ENCODE measurements at places on chromosomes 7 and 10.

GRCh38 chr7:125256446-125256845, 326.8 kb upstream of the POT1 start:
- no peak for DNase-seq

DNA sequence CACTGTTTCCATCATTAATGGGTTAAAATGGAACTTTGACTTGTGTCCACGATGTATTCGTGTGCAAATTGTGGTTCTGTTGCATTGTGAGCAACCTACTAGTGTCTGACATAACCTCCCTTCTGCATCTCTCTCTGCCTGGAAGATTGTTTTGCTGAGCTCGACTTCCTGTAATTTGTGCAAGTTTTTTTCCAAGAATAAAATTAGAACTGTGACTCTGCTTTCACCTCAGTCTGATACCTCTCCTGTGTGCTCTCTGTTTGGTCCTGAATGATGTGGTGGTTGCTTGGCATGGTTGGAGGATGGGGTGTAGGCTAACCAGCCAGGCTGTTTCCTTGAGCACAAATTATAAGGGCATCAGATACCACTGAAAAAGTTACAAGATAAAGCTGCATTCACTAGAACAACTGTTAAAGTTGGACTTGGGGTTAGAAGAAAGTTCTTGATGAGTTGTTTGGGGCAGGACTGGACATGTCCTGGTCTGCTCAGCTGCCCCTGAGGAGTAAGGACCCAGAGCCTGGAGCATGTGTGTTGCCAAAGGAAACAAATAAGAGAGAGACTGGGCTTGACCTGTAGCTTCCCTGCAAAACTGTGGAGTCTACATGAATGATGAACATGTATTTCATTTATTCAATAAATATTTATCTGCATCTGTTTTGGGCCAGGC, 1.9 kb upstream of the VOPP1 start:
- DNase-seq, result no peak

DNA sequence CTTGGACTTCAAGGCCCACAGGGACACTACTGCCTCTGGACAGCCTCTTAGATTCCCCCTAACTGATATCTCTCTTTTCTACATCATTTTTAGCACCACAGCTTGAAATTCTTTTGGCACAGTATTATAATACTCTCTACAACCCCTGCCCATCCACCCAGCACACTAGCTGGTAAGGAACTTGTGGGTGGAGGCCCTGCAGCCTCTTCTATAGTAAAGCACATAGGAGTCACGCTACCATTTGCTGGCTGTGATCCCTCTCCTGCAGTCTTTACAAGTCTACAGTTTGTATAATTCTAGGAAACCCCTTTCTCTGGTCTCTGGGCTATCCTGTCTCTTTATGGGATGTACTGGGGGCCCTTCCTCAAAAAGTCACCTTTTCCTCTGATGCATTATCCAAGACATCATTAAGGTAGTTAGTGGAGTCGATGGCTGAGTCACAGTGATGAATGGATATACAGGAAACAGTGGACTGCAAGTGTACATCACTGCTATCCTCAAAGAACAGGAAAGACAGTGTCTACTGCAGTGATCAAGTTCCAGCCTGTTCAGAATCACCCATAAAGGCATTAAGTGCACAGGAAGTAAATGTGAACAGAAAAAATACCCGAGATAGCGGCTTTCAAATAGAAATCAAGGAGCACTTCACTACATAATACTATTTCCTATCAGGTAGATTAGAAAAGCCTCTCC, 54.4 kb downstream of the STK17A start:
- no peak for DNase-seq

DNA sequence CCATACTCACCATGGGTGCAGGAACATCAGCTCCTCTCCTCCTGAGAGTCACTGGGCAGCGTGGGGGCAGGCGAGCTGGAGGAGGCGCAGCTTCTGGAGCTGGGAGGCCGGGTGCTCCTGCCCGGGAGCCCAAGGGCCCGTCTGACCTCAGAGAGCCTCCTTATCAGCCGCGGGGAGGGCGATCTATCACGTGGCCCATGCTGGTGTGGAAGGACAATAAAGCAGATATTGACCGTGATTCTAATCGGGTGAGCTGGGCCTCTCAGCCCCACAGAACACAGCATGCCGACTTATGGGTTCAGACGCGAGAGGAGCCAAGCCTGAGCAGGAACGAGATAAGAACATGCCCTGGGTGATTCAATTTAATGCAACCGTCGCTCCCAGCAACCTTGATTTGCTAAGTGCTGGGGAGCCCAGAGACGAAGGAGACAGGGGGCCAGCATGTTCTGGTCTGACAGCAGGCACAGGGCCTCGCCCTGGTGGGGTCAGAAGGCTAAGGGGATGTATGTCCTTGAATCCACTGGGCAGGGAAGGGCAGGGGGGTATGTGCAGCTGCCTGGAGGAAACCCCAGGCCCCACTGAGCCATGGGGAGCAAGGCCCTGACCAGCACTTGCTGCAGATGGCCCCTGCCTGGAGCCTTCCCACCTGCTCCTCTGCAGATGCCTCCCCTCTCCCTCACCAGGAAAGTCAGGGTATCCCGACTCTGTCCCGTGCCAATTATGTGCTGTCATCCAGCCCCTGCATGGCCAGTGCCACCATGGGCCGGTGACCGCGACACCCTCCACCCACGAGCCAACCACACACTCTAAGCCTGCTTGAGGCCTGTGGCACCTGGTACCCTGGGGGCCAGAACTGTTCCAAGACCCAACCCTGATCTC, 95.3 kb upstream of the RET start:
- DNase-seq, result no peak

GRCh38 chr7:158054611-158055010, 533.0 kb downstream of the PTPRN2 start:
- no peak for DNase-seq

GRCh38 chr10:128466831-128467371, 340.7 kb upstream of the MKI67 start:
- DNase-seq, result no peak

GRCh38 chr7:104156842-104157277, 51.0 kb downstream of the ORC5 start:
- no peak for DNase-seq

- no peak for DNase-seq
Observed at GRCh38 chr10:131726076-131726880, 174.5 kb upstream of the PPP2R2D start.

DNA sequence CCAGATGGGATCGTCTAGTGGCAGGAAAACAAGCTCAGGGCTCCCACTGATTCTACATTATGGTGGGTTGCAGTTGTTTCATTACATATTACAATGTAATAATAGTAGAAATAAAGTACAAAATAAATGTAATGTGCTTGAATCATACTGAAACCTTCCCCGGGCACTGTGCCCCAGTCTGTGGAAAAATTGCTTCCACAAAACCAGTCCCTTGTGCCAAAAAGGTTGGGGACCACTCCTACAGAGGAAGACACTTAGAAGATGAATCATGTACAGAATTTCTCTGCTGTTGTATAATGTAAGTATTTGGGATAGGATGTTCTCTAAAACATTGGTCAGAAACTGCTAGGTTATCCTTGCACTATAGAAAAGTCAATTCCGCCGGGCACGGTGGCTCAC, 11.3 kb upstream of the PHYH start:
- DNase-seq, result no peak

DNA sequence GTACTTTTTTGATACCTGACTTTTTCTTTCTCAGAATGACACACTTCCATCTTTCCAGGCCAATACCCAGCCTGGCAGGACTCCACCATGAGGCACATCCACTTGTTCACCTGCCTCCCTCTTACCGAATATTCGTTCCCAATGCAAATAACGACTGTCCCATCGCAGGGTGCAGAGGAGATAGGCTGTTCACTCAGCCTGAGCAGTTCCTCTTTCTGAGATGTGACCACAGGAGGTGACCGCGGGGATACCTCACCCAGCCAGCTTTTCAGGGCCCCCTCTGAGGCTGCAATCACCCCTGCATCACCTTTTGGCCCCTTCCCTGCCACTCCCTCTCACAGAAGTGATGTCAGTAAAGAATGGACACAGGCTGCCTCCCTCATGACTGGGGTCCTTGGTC, 28.3 kb downstream of the PTPRN2 start:
- DNase-seq, result no peak

- no peak for DNase-seq
Observed at GRCh38 chr7:83872501-83872900, 223.6 kb upstream of the SEMA3E start.

DNA sequence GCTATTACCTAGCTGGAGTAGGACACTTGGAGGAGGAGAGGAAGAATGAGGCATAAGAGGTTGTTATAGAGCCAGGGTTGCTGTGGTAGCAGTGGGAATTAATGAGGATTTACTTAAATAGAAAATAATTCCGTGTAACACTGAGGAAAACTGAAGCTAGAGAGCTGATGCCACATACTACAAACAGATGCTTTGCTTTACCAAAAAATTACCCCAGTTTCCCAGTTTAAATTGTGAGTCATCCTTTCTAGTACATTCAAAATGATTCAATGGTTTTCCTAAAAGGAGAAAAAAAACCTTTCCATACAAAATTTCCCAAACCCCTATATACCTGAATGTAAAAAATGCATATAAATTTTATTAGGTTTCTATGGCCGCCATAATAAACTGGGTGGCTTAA, 58.3 kb downstream of the ZNF518A start:
- no peak for DNase-seq

- no peak for DNase-seq
Observed at GRCh38 chr7:150323682-150324372, 482 bp upstream of the ACTR3C start.

DNA sequence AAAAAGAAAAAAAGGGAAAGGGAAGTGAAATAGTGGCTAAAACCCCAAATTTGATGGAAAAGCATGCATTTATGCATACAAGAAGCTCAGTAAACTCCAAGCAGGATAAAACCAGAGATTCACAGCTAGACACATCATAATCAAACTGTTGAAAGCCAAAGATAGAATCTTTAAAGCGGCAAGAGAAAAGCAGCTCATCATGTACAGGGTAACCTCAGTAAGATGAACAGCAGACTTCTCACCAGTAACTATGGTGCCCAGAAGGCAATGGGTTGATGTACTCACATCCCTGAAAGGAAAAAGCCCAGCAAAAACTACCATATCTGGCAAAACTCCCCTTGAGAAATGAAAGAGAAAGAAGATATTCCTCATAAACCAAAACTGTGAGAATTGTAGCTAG, 60.4 kb downstream of the TPST1 start:
- no peak for DNase-seq

DNA sequence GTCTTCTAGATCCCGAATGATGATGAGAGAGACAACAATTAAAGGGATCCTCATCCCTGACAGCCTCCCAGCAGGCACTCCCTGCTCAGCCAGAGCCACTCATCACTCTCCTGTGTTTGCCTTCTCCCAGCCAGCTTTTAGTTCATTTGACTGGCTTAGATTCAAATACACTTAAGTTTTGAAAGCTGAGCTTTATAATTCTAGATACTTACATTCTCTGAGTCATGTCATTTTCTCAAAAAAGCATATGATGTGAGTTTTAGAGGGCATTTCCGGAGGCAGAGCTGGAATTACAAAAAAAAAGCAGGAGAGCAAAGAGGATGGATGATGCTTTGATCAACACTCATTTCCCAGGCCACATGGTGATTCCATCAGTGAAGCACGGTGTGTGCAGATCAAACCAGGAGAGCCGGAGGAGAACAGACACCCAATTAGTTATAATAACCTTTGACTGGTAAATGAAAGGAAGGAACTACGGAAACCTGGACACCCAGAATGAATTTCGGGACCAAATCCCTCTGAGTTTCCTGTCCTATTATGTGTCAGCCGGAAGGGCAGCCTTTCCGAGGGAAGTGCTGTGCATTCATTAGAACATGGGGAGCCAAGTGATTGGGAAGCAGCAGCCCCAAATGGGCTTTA, 81.5 kb upstream of the HPS1 start:
- no peak for DNase-seq

GRCh38 chr7:23545493-23545892, 13.7 kb upstream of the TRA2A start:
- DNase-seq, result no peak

GRCh38 chr7:46292741-46293140, 371.7 kb upstream of the IGFBP3 start:
- DNase-seq, result no peak

DNA sequence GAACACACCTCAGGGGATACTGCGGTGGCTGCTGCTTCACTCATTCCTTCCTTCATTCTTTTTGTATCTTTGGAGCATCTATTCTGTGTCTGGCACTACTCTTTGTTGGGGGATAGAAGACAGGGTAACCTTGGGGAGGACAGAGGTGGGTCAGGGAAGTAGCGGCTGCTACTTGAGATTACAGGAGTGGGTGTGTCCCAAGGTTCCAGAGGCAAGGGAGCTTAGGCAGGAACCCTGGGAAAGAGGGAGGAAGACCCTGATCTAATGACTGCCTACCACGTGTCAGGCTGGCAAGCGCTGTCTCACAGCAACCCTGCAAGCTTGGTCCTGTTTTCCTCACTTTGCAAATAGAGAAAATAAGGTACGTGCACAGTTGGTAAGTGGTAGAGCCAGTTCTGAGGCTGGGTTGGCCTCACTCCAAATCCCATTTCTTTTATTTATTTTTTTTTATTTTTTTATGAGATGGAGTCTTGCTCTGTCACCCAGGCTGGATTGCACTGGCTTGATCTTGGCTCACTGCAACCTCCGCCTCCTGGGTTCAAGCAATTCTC, 985.9 kb upstream of the ZNF722 start:
- no peak for DNase-seq

- DNase-seq, result no peak
Observed at GRCh38 chr7:92717993-92718716, 118.2 kb downstream of the CDK6 start.

DNA sequence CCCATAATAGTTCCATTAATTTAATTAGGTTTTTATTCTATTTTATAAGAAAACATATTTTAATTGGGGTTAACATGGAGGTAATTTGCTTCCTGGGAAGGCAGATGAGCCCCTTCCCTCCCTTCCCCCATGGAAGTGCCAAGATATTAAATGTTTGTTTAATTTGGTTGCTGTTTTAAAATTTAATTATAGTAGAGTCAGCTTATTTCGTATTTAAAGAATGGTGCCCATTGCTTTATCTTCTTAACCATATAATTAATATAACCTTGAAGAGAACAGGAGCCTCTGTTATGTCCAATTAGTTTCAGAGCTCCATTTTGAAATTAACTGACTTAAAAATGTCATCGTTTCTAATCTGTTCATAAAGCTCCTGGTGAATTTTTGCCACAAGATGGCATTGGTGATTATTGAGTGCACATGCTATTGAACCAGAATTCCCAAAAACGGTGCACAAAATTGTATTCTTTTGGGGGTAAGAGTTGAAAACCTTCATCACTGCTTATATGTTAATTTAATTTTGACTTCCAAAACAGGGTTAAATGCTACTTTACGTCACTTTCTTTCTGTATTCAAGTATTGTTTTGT, 26.0 kb downstream of the KLHDC10 start:
- DNase-seq, result no peak

- DNase-seq, result no peak
Observed at GRCh38 chr7:137848095-137848494, 1.3 kb upstream of the DGKI start.

GRCh38 chr10:131127610-131128009, 183.9 kb downstream of the TCERG1L start:
- no peak for DNase-seq

GRCh38 chr10:104925232-104925851, 284.3 kb downstream of the SORCS3 start:
- DNase-seq, result no peak

All from esophagus squamous epithelium (tissue), 5 donors.